ENCODE measurements at places on chromosomes 3 and 15.

DNA sequence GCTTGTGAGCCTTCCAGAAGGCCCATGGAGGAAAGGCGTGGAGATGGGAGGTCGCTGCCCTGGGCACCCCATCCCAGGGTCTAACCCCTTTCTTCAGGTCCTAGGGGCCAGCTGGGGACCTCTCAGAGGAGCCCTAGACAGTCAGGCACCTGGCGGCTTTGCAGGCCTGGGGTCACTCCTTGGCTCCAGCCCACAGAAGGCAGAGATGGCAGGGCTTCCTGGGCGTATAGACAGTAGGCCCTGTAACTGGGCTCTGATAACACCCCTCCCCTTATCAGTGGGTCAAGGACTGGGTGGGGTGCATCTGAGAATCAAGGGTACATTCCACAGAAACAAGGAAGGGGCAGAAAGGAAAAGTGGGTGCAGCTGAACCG, 16.7 kb downstream of the ZDHHC19 start:
- no peak for DNase-seq

- DNase-seq, result no peak
Observed at GRCh38 chr3:112261742-112262141, 32.3 kb downstream of the SLC9C1 start.

DNA sequence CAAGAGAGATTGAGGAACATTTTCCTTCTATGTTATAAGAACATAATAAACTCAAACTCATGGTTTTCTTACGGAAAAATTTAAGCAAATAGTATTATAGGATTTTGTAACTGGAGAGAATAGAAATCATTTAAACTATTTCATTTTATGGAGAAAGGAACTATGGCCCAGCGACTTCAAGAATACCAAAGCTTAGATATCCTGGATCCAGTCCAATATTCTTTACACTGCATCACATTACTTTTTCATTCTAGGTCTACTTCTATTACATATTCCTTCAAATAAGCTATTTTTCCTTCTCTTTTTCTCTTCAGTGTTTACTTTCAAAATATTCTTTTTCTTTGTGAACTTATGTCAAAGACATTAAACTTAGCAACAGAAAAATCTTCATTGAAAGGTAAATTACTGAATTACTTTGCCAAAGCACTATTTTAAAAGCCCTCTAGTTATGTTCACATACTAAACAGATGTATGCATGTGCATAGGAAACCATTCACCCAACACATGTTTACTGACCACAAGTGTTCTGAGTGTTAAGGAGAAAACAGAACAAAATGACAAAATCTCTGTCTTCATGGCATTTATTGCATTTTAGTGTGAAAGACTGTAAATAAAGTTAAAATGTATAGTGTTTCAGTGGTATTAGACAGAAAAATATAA, 20.4 kb downstream of the KPNA4 start:
- no peak for DNase-seq

GRCh38 chr15:85616549-85617110, 178.1 kb downstream of the KLHL25 start:
- DNase-seq, result no peak

- no peak for DNase-seq
Observed at GRCh38 chr3:189096092-189096491, 75.7 kb upstream of the TPRG1 start.

DNA sequence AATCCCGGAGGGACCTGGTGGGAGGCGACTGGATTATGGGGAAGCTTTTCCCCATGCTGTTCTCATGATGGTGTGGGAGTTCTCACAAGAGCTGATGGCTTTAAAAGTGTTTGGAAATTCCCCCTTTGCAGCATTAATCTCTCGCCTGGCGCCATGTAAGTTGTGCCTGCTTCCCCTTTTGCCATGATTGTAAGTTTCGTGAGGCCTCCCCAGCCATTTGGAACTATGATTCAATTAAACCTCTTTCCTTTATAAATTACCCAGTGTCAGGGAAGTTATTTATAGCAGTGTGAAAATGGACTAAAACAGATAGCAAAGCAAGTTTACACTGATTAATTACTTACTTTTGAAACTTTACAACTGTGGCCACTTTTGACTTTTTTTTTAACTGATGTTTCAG, 10.6 kb upstream of the U2SURP start:
- no peak for DNase-seq

- DNase-seq, result no peak
Observed at GRCh38 chr15:38308797-38309196, 56.2 kb downstream of the SPRED1 start.

DNA sequence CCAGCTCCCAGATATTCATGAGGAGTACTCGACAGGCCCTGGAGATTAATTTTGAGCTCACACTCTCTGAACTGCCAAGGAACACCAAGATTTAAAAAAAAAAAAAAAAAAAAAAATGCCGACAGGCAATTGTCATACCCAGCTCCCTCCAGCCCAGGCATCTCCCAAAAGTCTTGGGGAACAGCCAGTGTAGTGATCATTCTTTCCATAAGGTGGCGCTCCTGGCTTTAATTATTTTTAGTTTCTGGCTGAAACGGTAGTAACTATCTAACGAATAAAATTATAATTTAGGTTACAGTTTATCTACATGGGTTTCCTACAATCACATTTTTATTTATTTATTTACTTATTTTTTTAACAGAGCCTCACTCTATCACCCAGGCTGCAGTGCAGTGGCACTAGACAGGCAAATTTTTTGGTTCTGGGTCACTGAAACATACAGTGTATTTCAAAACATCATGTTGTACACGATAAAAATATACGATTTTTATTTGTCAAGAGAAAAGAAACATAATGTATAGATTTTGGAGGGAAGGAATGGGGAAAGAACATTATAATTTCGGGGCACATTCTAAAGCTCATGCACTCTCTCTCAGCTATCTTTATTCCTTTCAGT, 157.3 kb downstream of the ADAMTS9 start:
- DNase-seq, result no peak

- DNase-seq, result no peak
Observed at GRCh38 chr15:88395872-88396781, 71.1 kb downstream of the MRPL46 start.

GRCh38 chr15:70835415-70835814, 18.5 kb downstream of the LARP6 start:
- DNase-seq, result no peak

DNA sequence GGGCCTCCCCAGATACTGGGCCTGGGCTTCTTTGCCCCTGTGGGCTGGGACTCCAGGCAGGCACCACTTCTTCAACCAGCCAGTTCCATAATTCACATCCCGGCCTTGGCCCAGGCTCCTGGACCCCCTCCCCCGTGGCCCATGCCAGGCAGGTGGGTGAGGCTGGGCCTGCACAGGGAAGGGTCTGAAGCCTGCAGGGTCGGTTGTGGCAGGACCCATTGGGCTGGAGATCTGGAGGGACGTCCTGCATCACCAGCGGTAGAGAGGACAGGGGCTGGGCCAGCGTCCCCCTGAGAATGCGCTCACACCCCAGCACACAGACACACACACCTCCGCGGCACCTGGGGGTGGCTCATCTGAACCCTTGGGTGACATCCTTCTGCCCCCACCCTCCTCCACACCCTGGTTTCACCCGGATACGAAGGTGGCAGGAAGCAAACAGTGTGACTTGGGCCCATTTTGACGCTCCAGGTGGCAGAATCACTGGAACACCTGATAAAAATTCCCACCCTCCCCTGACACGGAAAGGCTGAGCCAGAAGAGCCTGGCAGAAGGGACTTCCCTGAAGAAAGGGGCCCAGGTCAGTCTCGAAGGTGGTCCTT, 15.4 kb downstream of the ZDHHC19 start:
- no peak for DNase-seq

GRCh38 chr15:69787791-69788190, 309.9 kb downstream of the TLE3 start:
- no peak for DNase-seq

DNA sequence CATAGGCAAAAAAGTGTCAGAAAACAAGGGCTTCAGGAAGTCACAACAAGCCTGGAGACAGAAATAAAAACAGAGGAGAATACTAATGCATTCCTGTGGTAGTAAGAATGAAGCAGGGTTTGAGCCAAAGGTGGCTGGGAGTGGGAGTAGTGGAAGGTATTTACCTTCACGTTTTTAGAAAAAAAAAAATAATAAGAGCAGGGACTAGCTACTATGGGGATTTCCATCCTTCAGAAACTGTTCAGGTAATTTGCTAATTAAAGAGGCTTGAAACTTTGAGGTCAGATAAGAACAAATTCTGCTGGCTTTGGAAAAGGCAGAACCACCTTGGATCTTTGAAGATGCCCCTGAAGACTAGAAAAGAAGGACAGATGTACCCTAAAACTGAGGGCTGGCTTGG, 18.4 kb downstream of the ILDR1 start:
- no peak for DNase-seq

- no peak for DNase-seq
Observed at GRCh38 chr15:59333401-59334075, 39.1 kb downstream of the MYO1E start.

GRCh38 chr3:107150675-107151074, 226.6 kb upstream of the CCDC54 start:
- no peak for DNase-seq

DNA sequence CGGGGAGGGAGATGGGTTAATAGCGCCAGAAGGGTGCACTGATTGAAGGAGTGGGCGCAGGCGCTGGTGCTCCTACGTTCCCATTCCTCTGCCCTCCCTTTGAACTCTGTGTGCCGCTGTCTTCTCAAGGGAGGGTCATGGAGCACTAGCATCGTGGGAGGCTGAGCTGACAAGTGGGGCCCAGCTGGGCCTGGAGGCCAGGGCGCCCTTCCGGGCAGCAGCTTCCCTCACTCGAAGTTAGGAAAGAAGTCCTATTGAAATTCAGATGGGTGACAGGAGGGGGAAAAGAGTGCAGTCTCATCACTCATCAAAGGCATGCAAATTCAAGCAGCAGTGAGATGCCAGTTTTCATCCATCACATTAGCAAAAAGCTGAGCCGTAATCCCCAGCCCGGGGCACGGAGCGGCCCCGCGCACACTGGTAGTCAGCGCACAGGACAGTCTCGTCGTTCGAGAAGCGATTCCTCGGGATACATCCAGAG, 128.2 kb downstream of the LRRK1 start:
- no peak for DNase-seq

GRCh38 chr3:187845826-187846225, 100.6 kb upstream of the BCL6 start:
- DNase-seq, result no peak

- no peak for DNase-seq
Observed at GRCh38 chr3:73291541-73291940, 230.1 kb downstream of the EBLN2 start.

- DNase-seq, result no peak
Observed at GRCh38 chr15:57962887-57963286, 102.6 kb downstream of the ALDH1A2 start.

GRCh38 chr15:36898536-36899126, 201.7 kb downstream of the MEIS2 start:
- no peak for DNase-seq

GRCh38 chr3:133426721-133427120, 26.9 kb downstream of the BFSP2 start:
- no peak for DNase-seq

GRCh38 chr3:117939425-117940027, 1095.1 kb downstream of the IGSF11 start:
- no peak for DNase-seq

GRCh38 chr3:14514323-14514720, 25.8 kb downstream of the GRIP2 start:
- peak; percentile 4 for DNase-seq

- DNase-seq, result no peak
Observed at GRCh38 chr3:71341721-71342120, 241.8 kb downstream of the FOXP1 start.

DNA sequence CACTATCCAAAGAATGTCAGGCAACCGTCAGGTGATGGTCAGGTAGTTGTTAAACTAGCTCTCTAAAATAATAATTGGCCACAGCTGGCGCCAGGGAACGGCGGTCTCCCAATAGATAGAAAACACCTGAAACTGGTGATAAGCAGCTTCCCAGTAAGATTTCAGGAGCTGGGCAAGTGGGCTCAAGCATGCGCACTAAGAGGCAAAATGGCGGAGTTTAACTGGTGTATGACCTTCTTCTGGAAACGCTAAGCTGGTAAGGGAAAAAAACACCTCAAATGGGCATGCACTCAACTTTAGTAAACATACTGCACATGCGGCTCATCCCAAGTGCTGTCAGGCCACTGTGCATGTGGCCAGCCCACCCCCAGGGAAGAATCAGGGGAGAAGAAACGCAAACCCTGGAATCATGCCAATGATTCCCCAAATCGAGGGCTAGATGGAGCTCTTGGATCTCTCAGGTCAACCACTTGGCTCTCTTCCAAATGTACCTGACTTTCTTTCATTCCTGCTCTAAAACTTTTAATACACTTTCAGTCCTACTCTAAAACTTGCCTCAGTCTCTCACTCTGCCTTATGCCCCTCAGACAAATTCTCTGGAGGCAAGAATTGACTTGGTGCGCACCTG, 195.0 kb downstream of the ZNF621 start:
- DNase-seq, result no peak

DNA sequence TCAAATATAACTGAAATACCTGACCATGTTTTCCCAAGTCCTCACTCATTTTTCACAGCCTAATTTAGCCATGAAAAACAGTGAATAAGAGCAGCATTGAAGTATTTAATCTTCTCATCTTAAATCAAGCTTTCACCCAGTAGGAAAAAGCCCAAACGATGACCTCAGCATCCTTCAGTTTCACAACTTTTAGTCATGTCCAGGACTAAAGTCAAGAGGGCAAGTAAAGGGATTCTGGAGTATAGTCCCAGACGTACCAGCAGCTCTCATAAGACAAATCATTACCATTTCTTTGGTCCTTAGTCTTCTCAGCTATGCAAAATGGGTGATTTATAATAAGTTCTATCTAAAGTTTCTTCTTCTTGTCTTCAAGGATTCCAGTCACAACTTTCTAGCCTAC, 237.3 kb downstream of the IL5RA start:
- no peak for DNase-seq

- DNase-seq, result no peak
Observed at GRCh38 chr3:64349551-64349950, 124.3 kb upstream of the PRICKLE2 start.

DNA sequence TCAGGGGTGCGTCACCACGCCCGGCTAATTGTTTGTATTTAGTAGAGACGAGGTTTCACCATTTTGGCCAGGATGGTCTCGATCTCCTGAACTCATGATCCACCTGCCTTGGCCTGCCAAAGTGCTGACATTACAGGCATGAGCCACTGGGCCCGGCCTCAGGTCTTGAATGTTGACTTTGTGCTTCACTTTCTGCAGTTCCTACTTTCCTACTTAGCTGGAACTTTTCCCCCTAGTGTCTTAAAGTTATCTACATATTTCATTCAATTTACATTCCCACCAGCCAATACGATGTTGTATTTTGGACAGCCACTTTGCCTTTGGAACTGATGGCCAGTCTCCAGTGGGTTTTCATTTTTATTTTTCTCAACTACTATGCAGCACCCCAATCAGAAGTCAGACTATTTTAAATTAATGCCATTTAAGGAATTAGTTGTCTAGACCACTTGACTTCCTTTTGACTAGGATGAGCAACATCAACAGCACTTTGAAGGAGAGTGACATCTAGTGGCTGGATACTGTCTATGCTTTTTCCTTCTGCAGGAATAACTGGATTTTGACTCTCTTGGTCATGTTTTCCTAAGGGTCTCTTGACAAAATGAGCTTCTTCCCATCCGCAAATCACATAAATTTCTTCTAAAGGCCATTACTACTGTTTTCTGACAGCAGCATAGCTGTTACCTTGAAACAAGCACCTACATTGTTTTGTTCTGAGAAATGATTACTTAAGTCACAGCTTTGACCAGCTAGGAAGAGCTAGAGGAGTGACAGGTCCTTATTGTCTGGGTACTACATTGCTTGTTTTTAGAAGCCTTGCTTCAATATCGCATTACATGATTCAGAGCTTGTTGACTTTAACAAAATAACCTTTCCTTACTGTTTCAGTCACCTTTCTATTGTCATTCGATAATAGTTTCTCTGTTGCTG, 140.2 kb downstream of the ITPR1 start:
- DNase-seq, result no peak

- no peak for DNase-seq
Observed at GRCh38 chr3:38549486-38549885, 53.3 kb downstream of the EXOG start.
